ENCODE measurements at places on chromosomes 12 and 14.

GRCh38 chr12:116604178-116604895 lies 45.2 kb downstream of the MAP1LC3B2 start:
- no peak for DNase-seq

- no peak for DNase-seq
Observed at GRCh38 chr12:109729801-109730200, 16.2 kb downstream of the FAM222A start.

- DNase-seq, result no peak
Observed at GRCh38 chr14:104171029-104171697, 32.8 kb downstream of the KIF26A start.

GRCh38 chr12:124388038-124388671 lies 93.3 kb downstream of the RFLNA start:
- no peak for DNase-seq

DNA sequence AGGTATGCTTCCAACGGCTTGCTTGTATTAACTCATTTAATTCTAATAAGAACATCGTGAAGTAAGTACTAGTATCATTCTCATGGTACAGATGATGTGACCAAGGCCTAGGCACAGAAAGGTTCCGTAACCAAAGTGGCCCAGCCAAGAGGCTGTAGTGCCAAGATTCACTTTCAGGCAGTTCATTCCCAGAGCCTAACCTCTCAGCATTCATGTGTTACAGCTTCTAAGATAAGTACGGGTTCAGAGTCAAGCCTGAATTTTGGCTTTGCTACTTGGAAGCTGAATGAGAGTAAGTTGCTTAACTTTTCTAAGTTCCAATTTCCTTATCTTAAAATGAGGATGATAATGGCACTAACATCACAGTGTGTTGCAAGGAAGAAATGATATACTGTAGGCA lies 379.9 kb downstream of the AEBP2 start:
- DNase-seq, result no peak

GRCh38 chr12:39574378-39574777 lies 45.2 kb downstream of the ABCD2 start:
- DNase-seq, result no peak

Data from right renal pelvis (tissue), 4 donors.